ENCODE measurements at places on chromosomes 4 and X.

- DNase-seq, result no peak
Observed at GRCh38 chr4:155143512-155143911, 64.9 kb upstream of the NPY2R start.

DNA sequence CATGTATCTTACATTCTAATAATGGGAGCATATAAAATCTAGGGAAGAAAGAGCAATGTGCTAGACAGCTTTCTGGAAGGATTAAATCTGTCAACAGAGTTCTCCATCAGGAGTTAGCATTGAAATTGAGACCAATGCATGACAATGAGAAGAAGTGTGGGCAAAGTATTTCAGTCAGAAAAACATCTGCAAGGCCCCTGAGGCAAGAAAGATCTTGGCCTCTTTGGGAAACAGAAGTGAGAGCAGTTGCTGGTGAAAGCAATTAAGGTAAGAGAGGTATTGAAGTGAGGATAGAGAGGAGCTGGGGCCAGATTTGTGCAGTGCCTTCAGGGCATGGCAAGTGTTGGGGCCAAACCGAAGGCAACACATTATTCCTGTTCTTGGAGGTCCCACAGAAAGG lies 999.1 kb downstream of the STPG2 start:
- no peak for DNase-seq

- DNase-seq, result no peak
Observed at GRCh38 chr4:153528705-153529485, 62.7 kb downstream of the TMEM131L start.

DNA sequence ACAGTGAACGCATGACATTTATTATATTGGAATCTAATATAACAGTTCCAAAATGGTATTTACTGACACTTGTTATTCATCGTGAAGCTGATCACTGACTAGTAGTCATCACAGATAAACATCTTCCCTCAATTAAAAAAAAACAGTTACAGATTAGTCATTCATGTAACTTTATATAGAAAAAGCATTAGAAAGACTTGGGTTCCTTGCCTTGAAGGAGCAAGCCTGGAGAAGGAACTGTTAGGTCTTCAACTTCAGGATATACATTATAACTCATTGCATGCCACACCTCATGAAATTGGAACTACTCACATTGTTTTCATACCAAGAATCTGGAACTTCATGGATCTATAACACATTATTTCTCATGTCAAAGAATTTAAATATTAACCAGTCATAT lies 317.7 kb downstream of the CCSER1 start:
- DNase-seq, result no peak

DNA sequence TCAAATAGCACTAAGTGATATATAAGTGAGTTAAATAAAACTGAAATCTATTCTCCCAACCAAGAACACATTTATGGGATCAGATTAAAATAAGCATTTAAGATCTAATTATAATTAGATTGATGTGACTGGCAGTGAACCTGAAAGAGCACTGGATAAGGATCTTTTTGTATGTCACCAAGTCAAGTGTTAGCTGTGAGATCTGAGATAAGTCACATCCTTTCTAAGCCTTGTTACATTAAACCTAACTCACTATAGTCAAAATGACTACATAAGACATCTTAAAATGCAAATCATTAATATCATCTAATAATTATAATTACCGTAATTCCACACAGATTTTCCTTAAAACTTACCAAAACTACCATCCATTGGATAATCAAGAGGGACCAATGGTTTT lies 1.6 kb downstream of the CCNA2 start:
- DNase-seq, result no peak

DNA sequence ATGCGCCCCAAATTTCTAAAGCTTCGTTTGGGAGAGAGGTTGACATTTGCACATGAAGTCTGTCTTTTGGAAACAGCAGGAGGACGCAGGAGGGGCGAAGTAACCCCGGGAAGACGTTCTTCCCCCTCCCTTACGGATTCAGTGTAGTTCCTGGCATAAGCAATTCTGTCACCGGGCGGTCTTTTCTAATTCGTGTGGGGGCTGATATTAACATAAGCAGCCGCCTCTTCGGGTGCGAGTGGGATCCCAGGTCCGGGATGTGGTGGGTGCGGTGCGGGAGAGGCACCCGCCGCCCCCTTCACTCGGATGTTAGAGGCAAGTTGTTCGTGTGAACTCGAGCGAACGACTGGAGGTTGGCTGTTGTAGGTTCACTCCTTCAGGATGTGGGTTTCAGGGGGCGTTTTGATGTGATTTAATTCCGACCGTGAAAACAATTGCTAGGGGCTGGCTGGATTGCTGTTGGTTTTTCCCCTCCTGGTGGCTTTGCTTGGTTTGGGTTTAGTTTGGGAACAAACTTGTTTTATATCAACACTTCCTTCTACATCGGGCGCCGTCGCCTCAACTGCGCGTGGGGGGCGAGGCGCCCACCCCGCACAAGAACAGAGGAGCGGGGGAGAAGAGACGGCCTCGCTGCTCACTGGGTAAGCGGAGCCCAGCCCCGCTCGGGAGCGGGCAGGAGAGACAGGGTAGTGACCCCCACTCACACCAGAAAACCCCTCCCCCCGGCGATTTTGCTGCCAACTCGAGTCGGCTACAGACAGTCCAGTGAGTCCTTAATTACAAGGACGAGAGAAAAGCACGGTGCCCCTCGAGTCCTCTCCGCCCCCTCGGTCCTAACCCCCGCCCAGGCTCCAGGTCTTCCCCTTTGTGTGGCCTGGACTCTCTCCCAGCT lies 2.9 kb upstream of the LEF1 start:
- DNase-seq, result no peak

- no peak for DNase-seq
Observed at GRCh38 chr4:40822420-40823166, 72.8 kb downstream of the NSUN7 start.

DNA sequence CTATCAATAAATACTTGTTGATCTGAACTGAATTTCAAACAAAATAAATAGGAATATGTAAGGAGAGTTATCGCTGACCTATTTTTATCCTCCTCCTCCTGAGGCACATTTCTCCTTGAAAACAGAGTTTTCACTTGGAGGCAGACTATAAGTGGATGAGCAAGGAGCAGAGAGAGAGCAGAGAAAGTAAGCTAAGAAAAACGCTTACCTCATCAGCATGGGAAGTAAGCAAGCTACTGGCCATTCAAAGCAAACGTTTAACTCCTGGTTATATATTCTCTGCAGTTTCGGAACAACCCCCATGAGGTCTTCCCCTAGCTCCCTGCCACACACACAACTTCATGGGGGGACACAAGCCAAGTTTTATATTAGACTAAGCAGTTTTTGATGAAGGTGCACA lies 13.2 kb downstream of the ZDHHC9 start:
- DNase-seq, result no peak

- no peak for DNase-seq
Observed at GRCh38 chr4:76078033-76078613, 3.6 kb downstream of the ART3 start.

DNA sequence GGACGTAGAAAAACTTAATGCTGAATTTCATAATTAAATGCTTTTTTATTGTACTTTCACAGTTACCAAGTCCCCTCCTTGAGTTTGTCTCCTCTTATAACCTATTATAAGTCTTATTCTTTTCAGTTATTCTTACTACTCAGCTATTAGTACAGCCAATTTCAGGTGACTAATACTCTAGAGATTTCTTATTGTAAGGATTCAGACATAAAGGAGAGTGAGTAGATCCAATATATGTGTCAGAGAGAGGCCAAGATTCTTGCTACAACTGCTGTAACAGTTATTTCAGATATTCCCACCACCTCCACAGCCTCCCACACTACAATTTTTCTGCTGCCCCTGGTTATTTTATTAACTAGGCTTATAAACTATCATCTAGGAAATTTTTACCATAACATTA lies 274.5 kb downstream of the GPAT3 start:
- no peak for DNase-seq

Data from Panc1 (cell line).